ENCODE measurements at places on chromosomes 7 and 10.
A peak's percentile ranks its signal among the peaks of the same experiment; 100 is the strongest.

DNA sequence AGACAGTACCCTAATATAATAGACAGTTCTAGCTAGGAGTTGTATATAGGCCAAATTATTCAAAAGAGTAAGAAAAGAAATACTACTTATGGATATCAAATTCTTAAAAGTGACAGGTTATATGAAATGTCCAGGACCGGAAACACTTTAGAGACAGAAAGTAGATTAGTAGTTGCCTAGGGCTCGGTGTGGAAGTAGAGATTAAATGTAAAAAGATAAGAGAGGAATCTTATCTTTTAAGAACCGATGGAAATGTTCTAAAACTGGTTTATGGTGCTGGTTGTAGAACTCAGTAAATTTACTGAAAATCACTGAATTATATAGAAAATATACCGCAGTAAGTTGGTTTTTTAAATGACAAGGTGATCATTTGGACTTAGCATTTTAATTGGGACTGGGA lies 147.5 kb upstream of the ASAH2 start:
- no peak for DNase-seq

GRCh38 chr10:102620591-102621442 lies 23.5 kb upstream of the TRIM8 start:
- no peak for DNase-seq

DNA sequence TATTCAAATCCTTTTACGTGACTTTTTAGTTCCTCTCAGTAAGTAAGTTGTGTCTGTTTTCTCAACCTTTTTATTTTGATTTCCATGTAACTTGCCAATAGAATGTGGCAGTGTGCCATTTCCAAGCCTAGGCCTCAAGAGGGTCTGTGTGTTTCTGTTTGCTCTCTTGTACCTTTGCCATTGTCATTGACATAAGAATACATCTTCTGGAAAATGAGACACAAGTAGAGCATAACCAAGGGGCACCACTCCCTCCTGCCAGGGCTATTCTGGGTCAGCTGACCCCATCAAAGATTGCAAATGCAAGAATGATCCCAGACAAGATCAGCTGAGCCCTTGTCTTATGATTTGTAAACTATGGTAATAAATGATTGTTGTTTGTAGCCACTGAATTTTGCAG lies 524.0 kb downstream of the IPMK start:
- no peak for DNase-seq

- DNase-seq, result no peak
Measured at GRCh38 chr7:155458878-155459699, 1.2 kb downstream of the EN2 start.

- DNase-seq, result no peak
Measured at GRCh38 chr10:62733654-62734293, 70.7 kb upstream of the ADO start.

DNA sequence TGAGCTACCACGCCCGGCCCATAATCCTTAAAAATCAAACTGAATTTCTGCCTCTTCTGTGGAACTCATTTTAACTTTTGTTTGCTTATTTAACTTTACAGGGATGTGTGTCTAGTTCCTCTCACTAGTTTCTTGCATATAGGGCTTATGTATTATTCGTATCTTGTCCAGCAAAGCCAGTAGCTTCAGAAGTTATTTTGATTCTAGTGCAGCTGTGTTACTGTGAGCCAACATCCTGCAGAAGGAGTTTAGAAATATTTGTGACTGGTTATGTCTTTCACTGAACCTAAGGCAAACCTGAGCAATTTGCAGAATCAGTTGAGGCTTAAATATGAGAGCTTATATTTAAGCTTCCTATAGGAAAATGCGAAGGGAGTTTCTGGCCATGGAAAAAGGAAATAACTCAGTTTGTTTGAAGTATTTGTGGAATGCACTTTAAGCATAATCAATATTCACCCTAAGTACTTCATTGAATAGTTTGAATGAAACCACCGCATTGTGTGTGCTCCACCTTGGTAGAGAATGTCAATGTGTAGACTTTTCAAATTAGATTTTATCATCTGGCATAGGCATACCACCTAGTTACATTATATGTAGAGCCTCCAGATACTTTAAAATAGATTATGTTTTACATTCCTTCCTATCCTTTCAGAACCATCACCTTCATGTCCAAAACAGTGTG lies 90.8 kb downstream of the MCU start:
- no peak for DNase-seq

DNA sequence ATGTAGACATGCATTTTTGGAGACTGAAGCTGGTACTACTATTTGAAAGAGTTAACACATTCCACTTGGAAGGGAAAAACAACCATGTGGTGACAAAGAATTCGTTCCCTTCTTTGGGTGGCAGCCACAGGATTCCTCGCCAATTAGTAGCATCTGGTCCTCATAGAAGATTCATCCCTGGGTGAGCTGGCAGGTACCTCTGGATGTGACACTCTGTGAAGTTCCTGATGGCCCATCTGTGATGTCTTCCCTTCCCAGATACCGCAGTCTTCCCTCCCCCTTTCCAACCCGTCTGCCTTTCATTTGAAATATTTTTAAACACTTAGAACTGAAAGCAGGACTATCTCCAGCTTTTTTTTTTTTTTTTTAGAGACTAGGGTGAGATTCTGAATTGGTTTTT lies 569.5 kb downstream of the TYW1 start:
- no peak for DNase-seq

GRCh38 chr10:131745591-131745990 lies 155.2 kb upstream of the PPP2R2D start:
- no peak for DNase-seq

GRCh38 chr7:17030559-17030958 lies 148.8 kb upstream of the AGR3 start:
- no peak for DNase-seq

- DNase-seq, result no peak
Measured at GRCh38 chr10:33234831-33235237, 99.6 kb downstream of the NRP1 start.

DNA sequence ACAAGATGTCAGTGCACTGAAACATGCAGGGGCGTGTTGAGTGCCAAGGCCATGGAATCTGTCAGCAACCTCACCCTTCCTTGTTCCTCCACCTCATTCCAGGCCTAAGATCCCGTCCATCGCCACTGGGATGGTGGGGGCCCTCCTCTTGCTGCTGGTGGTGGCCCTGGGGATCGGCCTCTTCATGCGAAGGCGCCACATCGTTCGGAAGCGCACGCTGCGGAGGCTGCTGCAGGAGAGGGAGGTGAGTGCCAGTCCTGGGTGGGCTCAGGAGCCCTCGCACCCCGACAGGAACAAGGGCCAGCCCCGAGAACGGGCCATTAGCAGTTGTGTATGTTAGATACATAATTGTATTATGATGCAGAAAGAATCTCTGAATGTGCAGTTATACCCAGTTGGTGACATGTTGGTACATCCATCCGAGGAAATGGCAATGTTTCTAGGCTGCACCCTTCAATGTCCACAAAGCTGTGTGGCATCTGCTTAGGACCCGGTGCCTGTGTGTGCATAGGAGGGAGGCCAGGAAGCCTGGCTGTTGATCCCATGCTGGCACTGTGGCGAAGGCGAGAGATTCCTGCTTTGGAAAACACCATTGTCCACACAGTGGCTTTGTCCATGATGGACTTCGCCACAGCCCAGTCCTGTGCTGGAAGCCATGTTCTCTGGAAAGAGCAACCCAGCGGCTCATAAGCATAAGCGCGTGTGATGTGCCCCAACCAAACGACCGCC lies 154.2 kb downstream of the EGFR start:
- DNase-seq, result no peak

DNA sequence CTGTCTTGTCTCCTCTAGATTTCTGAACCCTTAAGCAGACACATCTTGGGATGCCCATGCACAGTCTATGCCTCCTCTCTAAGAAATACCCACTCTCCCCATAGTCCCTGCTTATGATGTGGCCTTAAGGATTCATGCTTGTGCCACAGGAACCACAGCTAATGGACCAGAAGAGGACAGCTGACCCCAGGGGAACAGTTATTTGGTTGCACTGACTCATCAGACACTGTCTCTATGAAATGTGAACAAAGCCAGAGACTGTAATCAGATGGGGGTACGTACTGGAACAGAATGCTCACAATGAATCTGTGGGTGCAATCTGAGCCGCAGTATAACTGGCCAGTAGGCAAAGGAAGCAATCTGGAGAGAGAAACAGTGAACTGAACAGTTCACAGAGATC lies 121.9 kb downstream of the USP6NL start:
- no peak for DNase-seq

GRCh38 chr7:33986951-33987947 lies 81.9 kb downstream of the BMPER start:
- no peak for DNase-seq

GRCh38 chr10:93580828-93581227 lies 14.4 kb downstream of the FFAR4 start:
- DNase-seq, result no peak

DNA sequence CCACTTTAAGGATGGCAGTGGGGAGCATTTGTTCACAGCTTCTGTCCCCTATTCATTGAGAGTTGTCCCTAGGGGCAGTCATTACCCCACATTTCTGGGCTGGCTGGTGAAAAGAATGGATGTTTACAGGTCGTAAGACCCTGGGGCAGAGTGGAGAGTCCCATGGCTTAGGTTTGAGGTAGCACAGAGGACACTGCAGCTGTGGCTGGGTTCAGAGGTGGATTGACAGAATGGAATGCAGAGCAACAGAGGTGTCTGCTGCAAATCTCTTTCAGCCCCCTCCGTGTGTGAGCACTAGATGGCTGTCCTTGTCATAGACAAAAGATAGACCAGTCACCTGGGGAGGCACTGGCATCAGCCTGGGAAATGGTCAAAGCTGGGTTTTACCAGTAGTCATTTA lies 141.9 kb downstream of the CACNB2 start:
- no peak for DNase-seq

- DNase-seq, result no peak
Measured at GRCh38 chr7:44213206-44213876, 12.6 kb downstream of the YKT6 start.

DNA sequence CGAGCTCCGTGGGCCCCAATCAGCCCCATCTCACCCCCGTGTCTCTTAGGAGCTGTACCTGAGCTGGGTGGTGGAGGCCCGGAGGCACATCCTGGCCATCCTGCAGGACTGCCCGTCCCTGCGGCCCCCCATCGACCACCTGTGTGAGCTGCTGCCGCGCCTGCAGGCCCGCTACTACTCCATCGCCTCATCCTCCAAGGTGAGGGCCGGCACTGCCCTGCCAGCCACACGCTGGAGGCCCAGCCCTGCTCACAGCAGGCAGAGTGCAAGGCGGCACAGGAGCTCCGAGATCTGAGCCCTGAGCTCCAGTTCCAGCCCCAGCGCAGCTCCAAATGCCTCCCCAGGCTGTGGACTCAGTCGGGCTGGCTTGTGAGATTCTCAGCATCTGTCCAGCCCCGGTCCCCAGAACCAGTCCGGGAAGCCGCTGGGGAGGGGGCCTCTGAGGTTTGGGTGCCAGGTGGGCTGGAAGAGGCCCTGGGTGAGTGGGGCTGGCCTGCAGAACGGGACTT lies 9.3 kb downstream of the TMEM120A start:
- DNase-seq, result no peak

DNA sequence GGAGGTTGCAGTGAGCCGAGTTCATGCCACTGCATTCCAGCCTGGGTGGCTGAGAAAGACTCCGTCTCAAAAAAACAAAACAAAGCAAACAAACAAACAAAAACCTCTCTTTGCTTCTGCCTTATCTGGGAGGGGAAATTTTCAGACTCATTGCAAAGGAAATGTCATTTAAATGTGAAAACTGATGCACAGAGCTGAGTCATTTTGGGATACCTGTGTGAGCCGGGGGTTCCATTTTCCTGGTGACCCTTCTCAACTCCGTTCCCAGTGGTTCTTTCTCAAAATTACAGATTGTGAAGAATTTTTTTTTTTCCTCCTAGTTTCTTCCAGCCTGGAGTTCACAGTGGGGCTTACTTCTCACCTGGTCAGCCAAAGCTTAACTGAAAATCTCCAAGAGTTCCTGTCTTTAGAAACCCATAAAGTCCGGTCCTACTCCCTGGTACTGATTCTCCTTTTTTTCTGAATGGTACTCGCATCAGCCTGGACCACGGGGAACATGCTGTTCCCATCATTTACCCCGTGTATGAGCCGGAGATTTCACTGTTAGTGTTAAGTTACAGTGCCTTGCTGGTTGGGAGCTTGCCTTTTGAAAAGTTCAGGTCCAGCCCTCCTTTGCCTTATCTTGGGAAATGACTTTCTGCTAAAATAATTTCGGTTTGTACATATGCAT lies 56.9 kb downstream of the RBM20 start:
- DNase-seq, result no peak

- no peak for DNase-seq
Measured at GRCh38 chr7:23380961-23381360, 81.8 kb downstream of the MALSU1 start.

GRCh38 chr10:44382131-44382858 lies 2.6 kb downstream of the CXCL12 start:
- DNase-seq, result no peak

GRCh38 chr7:91912494-91912893 lies 28.2 kb upstream of the AKAP9 start:
- DNase-seq, result no peak

DNA sequence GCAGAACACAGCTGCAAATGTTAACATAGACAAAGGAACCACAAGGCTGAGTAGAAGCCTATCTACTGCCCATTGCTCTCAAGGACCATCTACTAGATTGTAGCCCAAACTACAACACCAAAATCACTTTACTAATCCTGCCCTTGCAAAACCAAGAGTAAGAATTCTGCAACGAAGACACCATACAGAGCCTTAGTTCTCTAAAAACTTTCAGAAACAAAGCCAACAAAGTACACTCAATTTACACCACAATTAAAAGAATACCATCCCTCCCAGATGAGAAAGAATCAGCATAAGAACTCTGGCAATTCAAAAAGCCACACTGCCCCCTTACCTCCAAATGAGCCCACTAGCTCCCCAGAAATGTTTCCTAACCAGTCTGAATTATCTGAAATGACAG lies 294.3 kb downstream of the CTNNA3 start:
- DNase-seq, result no peak

GRCh38 chr10:929960-930624 lies 1.4 kb downstream of the LARP4B start:
- peak; percentile 30 for DNase-seq

DNA sequence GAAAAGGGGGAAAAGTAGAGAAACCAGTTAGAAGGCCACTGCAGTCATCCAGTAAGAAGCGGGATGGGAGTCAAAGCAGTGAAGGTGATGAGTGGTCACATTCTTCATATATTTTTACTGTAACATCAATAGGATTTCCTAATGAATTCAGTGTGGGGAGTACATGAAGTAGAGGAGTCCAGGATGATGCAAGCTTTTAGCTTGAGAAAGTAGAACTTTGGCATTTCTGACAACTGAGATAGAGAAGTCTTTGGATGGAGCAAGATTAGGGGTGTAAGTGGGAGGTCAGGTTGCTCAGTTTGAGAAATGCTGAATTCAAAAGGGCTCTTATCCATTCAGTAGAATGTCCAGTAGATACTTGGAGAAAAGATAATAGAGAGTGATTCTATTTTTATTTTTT lies 264.1 kb upstream of the DGKB start:
- DNase-seq, result no peak

GRCh38 chr7:11795231-11795630 lies 36.8 kb downstream of the THSD7A start:
- no peak for DNase-seq

DNA sequence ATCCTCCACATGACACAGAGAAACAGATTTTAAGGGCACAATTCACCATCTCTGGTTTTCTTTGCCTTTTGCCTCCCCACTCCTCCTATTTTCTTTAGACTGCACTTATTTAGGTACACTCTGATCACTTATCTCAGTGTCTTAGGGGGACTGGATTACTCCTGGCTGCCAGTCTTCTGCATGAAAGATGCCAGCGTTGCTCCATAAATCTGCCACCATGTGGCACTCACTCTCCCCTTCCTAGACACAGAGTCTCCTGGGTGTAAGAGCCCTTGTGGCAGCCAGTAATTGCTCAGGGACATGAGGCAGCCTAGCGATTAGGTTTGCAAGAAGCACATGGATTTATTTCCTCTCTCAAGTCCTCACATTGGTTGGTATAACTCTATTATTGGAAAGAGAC lies 34.5 kb upstream of the RBM20 start:
- DNase-seq, result no peak
